ENCODE measurements at places on chromosomes 7 and 10.

- no peak for DNase-seq
Measured at GRCh38 chr7:106126170-106126938, 14.2 kb upstream of the SYPL1 start.

- DNase-seq: no peak
Measured at GRCh38 chr7:22571766-22572165, 71.8 kb upstream of the STEAP1B start.

DNA sequence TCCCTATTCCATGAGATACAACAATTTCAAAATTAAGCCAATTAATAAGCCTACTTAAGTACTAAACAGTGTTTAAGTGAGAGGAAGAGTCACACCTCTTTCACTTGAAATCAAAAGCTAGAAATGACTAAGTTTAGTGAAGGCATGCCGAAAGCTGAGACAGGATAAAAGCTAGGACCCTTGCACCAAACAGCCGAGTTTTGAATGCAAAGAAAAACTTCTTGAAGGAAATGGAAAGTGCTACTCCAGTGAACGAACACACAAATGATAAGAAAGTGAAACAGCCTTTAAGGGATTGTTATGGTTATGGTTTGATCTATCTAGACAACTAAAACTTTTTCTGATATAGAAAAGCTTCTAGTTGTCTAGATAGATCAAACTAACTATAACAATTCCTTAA lies 135.4 kb upstream of the KMT2E start:
- no peak for DNase-seq

- DNase-seq: no peak
Measured at GRCh38 chr7:49229246-49229645, 304.9 kb downstream of the CDC14C start.

DNA sequence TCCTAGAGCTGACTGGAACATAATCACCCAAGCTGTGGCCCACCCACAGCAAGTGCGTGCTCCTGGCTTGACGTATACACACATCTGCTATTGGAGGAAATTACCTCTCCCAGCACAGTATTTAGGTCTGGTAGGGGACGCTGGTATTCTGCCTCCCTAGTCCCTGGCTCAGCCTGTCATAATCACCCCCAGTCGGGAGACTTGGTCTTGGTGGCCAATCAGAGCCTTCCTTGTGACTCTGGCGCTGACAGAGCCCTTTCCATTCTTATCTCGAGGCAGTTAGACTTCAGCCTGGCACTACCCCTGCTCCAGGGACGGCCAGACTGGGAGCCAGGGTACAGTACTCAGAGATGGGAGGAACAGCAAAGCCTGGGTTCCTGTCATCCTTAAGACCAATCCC lies 14.3 kb upstream of the PRKAG2 start:
- no peak for DNase-seq

DNA sequence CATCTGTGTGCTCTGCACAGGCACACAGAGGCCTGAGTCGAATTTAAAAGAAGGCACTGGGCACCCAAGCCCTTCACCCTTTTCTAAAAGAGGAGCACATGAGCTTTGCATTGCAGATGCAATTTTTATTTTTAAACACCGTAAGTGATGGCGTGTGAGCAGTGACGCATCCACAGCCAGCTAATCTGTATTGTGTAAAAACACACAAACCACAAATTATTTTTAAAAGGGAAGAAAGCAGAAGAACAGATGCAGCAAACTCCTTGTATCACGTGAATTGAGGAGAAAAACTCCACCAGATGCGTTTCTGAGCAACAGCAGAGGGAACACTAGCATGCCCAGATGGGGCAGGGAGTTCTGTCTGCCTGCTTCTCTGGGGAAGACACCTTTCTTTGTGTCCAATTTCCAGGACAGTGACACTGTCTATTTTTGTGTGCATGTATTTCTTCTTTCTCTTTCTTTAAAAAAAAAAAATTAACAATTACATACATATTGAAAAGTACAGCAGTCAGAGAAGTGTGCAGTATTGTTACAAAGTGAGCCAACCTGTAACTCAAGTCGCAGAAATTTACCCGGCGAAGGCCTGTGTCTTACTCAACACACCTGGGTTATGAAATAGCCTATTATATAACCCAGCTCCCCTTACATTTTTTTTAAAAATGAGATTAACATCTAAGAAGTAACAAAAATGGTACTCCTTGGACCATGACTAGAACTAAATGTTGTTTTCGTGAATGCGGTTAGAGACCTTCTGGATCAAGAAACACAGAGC lies 39.2 kb downstream of the EEPD1 start:
- DNase-seq: no peak

- no peak for DNase-seq
Measured at GRCh38 chr7:92785923-92786322, 50.5 kb downstream of the CDK6 start.

GRCh38 chr10:30915146-30915545 lies 116.5 kb downstream of the ZNF438 start:
- DNase-seq: no peak

DNA sequence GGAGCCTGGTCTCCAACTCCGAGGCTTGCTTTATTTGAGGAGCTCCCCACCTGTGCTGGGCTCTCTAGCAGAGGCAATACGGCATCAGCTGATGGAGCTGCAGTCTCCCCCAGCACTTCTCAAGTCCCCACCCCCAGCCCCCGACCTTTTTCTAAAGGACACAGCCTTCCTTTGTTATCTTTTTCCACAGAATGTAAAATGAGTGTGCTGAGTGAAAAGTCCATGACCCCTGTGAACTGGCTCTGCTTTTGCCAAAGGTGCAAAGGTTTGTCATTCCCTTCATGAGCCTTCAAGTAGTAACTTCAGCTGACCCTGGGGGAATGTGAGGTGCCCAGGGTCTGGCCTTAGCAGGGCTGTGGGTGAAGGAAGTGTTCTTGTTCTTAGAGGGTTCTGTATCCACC lies 25.5 kb downstream of the LRRC4 start:
- no peak for DNase-seq

GRCh38 chr7:19097165-19098055 lies 20.0 kb downstream of the TWIST1 start:
- no peak for DNase-seq

GRCh38 chr10:87915406-87915805 lies 52.0 kb downstream of the PTEN start:
- DNase-seq: no peak

GRCh38 chr7:128122576-128123290 lies 91.5 kb upstream of the LRRC4 start:
- no peak for DNase-seq

DNA sequence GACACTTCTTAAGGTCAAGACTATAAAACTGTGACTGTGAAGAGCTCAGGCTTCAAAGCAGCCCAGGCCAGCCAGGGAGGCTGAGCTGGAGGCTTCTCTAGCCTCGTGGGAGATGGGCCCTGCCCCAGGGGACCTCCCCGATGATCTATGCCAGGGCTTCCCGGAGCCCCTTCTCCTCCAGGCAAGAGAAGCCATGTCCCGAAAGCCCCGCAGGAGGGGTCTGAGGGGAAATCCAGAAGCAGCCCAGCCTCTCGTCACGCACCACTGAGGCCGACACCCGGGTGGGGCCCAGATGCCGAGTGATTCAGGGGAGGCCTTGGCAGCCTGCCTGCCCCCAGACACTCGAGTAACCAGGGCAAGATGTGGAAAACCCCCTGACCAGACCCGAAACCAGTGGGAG lies 63.7 kb downstream of the PROSER2 start:
- DNase-seq: no peak

DNA sequence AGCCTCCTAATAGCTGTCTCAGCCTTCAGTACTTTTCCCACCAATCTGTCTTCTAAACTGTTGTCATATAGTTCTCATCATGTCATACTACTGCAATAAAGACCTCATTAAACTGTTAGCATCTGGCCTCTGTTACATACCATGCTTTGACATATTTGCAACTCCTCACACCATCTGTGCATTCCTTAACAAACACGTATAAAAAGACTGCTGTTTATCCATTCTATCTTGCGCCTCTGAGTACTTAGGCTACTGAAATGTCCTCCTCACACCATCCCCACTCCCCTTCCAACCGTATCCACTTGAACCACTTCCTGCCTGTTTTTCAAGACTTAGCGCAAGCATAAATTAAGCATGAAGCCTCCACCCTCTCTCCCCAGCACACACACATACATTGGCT lies 41.6 kb downstream of the SLC16A9 start:
- DNase-seq: no peak

GRCh38 chr7:135189961-135190360 lies 19.5 kb upstream of the CYREN start:
- no peak for DNase-seq

DNA sequence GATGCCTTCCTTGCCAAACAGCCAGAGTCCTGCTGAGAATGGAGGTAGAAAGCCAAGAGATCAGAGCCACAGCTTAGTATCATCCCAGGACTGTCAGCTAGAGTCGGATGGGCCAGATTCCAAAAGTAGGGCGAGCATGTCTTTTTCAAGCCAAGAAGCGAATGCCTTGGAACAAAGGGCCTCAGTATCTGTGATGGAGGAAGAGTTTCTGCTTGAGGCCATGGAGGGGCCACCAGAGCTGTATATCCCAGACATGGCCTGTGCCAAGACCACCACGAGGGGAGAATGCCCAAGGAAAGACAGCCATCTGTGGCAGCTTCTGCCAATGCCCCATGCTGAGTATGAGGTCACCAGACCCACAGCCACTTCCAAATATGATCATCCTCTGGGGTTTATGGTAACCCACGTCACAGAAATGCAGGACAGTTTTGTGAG lies 44.3 kb upstream of the PPP1R17 start:
- DNase-seq: no peak

DNA sequence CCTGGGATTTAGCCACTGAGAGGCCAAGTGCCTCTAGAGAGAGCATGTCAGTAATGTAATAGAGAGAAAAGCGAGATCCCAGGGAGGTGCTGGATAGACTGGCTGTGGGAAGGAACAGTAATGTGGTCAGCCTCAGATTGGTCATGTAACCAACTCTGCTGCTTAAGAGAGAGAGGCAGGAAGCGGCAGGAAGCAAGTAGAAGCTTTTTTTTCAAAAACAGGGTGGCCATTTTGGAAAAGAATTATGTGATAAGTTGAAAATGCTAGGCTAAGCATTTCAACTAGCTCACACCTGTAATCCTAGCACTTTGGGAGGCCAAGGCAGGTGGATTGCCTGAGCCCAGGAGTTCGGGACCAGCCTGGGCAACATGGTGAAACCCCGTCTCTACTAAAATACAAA lies 3.7 kb upstream of the PCOLCE start:
- DNase-seq: no peak

GRCh38 chr7:3956949-3957348 lies 655.9 kb downstream of the SDK1 start:
- no peak for DNase-seq

GRCh38 chr7:18499407-18500177 lies 4.0 kb downstream of the HDAC9 start:
- DNase-seq: no peak

DNA sequence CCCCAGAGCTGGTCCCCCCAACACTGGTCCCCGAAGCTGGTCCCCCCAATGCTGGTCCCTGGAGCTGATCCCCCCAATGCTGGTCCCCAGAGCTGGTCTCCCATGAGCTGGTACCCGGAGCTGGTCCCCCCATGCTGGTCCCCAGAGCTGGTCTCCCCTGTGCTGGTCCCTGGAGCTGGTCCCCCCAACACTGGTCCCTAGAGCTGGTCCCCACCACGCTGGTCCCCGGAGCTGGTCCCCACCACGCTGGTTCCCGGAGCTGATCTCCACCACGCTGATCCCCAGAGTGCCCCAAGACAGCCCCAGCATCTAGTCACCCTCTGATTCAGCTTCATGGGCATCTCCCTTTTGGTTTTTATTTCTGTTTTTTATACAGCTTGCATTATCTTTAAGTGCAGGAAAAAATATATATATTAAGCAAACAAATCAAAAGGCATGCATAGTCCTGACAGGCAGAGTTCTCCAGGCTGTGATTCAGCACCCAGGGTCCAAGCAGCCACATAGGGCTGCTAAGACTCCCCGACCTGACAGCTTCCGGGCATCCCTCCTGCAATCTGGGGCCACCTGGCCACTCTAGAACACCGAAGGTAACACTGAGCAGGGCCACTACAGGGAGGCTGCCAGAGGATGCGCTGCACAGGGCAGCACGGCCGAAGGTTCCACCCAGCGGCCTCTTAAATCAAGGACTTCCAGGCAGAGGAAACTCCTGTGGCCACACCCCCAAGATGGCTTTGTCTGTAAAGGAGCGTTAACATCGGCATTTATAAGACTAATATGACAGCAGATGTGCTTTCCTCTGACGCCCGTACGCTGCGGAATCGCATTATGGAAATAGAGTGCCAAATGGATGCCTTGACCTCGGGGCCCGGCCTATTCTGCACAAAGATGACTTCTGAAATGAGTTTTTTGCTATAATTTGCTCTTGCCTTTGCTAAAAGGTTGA lies 215.0 kb downstream of the PTPRN2 start:
- no peak for DNase-seq

- no peak for DNase-seq
Measured at GRCh38 chr7:1732072-1732471, 62.0 kb downstream of the ELFN1 start.

DNA sequence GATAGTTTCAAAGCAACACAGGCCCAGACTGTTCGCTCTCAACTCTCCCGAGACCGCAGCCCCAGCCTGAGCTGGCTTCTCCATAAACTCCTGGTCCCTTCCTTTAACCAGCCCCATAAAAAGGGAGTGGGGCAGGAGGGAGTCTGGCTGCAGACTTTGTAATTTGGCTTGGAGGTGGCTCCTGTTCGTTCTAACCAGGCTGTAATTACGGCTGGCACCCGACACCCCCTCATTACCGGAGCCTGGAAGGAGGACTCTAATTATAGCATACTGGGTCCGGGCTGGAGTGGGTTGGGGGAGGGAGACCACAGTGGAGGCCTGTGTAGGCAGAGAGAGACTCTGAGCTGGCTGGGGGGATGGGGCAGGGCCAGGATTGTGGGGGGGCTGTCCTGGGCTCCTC lies 49.7 kb downstream of the UNC5B start:
- DNase-seq: no peak

DNA sequence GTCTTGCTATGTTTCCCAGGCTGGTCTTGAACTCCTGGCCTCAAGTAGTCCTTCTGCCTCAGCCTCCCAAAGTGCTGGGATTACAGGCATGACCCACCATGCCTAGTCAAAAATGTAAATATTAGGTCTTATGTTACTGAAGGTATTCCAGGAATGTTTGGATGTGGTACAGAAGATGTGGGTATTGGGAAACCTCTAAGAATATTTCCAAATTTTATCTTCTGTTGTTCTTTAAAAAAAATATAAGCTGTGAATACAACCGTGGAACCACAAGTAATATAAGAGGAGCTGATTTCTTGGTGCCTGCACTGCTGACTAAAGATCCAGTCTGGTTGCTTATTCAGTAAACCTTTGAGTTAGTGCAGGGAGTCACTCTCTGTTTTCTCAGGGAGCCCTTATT lies 178.3 kb downstream of the AUTS2 start:
- no peak for DNase-seq
